Uterus (tissue), 4 donors: ENCODE measurements at places on chromosomes 4 and X. TPM values are rescaled to one million over a fixed set of nuclear protein-coding genes. Genes with fewer than 3 reads are reported as not detected.

- H3K27ac ChIP-seq: no peak overlapping the region
- no peak for DNase-seq
- no peaks in the 10 kb centered on the region for H3K4me1 ChIP-seq
- no peaks in the 10 kb centered on the region for H3K36me3 ChIP-seq
- no peak overlapping the region for H3K4me3 ChIP-seq
Measured at GRCh38 chrX:30875957-30876356, 13.1 kb downstream of the TAB3 start.

DNA sequence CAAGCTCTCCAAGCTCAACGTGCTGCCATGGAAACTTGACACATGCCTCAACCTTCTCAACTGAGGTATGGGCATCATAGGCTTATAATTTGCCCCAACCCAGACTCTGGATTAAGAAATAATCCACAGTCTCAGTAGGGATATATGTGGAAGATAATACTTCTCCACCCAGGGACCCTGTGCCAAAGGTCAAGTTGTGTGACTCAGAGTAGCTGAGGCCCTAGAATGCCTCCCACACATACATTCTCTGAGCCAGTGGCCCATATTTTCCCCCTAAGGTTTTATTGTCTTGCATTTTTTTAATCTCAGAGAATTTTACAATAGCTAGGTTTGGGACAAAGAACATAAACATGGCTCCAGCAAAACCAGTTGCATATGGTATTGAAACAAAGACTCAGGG lies 283.1 kb downstream of the IDS start:
- no peaks in the 10 kb centered on the region for H3K36me3 ChIP-seq
- no peak overlapping the region for H3K27ac ChIP-seq
- no peaks in the 10 kb centered on the region for H3K4me1 ChIP-seq
- no peak overlapping the region for H3K4me3 ChIP-seq
- no peaks in the 10 kb centered on the region for H3K27me3 ChIP-seq
- DNase-seq: no peak

The CYBB gene
- total RNA-seq: 32.4 TPM

The GPR50 gene
- total RNA-seq: not detected
